Mesenchymal stem cell (in vitro differentiated cells and primary cell): ENCODE measurements at places on chromosomes 1 and 21.
A peak's percentile ranks its signal among the peaks of the same experiment; 100 is the strongest.

DNA sequence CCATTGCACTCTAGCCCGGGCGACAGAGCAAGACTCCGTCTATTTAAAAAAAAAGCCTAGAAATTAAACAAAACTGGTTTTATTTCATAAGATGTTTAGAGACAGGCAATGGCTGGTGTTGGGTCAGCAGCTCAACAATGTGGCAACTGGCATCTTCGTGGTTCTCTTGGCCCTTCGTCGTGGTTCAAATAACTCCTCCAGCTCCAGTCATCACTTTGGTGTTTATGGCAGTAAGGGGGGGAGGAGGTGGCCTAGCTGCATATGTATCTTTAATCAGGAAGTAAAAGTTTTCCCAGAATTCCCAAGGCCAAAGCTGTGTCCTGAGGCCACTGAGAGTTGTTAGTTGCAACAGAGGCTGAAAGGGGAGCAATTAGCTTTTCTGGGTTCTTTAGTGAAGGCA, 13.0 kb upstream of the LTN1 start:
- no peak for DNase-seq

GRCh38 chr1:96968983-96969382, 247.4 kb downstream of the PTBP2 start:
- DNase-seq = no peak

GRCh38 chr1:182211386-182211785, 149.9 kb upstream of the ZNF648 start:
- no peak for DNase-seq

- no peak for DNase-seq
Observed at GRCh38 chr1:10597492-10598388, 123.0 kb downstream of the PEX14 start.

GRCh38 chr1:14946684-14947238, 206.8 kb upstream of the TMEM51 start:
- peak; percentile 84 for DNase-seq

DNA sequence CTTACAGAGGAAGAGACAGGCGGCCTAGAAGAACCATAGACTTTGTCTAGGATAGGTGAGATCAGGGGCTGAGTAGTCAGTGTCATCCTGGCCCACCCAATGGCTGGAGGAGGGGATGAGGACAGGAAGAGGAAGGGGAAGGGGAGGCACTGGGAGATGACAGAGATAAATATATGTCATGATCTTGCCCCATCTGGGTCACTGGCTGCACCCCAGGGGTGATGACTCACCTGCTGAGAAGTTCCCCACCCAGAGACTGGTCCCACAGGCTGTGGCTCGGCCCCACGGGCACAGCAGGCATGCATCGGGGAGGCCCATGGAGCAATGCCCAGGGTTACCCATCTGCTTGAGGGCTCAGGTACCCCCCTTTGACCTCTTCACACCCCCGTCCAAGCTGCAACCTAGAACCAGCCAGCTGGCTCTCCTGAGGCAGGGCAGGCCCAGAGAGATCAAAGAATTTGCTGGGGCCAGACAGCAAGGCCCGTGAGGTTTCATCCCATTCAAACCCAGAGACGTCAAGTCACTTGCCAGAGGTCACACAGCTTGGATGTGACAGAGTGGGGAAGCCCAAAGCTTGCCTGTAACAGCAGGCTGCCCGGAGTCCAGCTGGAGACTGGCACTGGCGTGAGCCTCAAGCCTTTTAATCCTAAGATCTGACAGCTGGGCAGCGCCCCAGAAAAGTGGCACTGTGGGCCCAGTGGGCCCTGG, 34.7 kb upstream of the CASZ1 start:
- no peak for DNase-seq

DNA sequence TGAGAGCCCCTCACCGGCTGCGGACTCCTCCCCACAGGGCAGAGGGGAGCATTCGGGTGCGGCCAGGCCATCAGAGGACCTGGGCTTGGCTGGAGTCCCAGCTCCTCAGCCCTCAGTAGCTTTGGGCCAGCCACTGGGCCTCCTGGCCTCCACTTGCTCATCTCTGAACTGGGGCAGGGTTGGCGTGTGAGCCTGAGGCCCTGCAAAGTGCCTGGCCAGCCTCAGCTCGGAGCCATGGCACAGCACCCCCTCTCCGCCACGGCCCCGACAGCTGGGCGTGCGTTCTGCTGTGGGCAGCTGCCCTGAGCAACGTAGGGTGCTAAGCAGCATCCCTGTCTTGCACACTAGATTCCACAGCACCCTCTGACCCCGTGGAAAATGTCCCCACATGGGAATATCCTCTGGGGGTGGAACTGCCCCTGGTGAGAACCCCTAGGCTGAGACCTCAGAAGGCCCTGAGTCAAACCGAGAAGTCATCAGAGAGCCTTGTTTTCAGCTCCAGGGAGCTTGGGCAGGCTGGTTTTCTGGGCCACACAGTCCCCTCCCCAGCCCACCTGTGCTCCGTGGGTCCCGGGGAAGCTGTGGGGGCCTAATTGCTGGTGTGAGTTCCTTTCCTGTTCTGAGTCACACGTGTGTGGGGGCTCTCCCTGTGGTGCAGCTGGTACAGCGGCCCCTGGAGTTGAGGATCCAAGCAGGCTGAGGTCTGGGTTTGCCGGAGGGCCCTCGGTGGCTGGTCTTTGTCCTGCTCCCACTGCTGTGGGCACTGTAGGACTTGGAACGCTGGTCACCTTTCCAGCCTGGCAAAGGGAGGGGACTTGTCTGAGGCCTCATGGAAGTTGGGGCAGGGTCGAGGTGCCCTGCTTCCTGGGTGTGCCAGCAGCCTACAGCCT, 24.5 kb downstream of the TP73 start:
- DNase-seq = no peak

GRCh38 chr1:235624721-235625333, 24.8 kb downstream of the GNG4 start:
- peak; percentile 69 for DNase-seq

- peak; percentile 93 for DNase-seq
Observed at GRCh38 chr1:85862456-85862855, 154.2 kb upstream of the ZNHIT6 start.

GRCh38 chr1:93573940-93574469, 107.6 kb downstream of the BCAR3 start:
- no peak for DNase-seq

DNA sequence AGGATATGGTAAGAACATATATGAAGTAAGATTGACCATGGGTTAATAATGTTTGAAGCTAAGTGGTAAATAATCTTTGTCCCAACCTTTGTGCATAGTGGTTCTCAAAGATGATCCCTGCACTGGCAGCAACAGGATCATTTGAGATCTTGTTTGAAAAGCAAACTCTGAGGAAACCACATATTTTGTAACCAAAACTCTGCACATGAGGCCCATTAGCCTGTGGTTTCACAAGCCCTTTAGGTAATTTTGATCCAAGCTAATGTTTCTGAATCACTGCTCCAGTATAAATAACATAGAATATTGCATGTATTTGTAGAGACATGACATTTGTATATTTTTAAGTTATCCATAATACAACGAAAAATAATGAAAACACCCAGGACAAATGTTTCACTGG, 147.9 kb upstream of the RGS18 start:
- peak; percentile 56 for DNase-seq

DNA sequence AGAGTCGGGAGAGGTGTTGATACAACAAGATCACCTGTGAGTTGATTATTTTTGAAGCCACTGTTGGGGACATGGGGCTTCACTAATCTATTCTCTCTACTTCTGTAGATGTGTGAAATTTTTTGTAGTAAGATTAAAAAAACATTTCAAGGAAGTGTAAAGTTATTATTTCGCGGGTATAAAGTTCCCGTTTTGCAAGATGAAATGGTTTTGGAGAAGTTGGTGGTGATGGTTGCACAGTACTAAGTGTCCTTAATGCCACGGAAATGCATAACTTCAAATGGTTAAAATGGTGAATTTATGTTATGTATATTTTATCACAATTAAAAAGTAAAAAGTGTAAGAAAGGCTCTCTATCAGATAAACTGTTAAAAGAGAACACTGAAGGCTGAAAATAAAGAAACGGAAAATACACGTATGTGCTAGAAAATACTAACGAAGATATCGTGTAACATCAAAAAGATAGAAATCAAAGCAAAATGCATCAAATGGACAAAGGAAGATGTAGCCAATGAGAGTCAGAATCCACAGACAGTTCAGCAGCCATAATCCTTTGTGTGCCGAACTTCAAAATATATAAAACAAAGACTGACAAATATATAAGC, 2.9 kb upstream of the ITGB2 start:
- DNase-seq = no peak

- no peak for DNase-seq
Observed at GRCh38 chr21:42607525-42608102, 45.8 kb upstream of the PDE9A start.

- DNase-seq = no peak
Observed at GRCh38 chr1:43766818-43767525, 59.6 kb downstream of the ST3GAL3 start.

DNA sequence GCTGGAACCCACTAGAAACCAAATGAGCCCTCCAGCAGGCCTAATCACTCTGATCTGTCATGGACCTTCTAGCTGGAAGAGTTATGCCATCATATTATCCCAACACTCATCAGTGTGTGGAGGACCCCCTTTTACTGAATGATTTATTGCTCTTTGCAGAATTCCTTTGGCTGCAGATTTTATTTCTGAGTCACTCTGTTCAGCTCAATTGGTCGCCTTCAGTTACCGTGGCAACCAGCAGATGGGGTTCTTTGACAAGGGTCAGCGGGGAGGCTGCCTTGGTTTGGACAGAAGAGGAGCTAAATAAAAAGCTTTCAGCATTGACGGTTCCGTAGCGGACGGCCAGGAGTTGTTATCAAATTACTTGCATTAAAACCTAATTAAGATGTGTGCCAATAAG, 220.1 kb downstream of the SDCCAG8 start:
- DNase-seq = peak; percentile 63

- no peak for DNase-seq
Observed at GRCh38 chr1:162552684-162553252, 8.8 kb upstream of the UAP1 start.

DNA sequence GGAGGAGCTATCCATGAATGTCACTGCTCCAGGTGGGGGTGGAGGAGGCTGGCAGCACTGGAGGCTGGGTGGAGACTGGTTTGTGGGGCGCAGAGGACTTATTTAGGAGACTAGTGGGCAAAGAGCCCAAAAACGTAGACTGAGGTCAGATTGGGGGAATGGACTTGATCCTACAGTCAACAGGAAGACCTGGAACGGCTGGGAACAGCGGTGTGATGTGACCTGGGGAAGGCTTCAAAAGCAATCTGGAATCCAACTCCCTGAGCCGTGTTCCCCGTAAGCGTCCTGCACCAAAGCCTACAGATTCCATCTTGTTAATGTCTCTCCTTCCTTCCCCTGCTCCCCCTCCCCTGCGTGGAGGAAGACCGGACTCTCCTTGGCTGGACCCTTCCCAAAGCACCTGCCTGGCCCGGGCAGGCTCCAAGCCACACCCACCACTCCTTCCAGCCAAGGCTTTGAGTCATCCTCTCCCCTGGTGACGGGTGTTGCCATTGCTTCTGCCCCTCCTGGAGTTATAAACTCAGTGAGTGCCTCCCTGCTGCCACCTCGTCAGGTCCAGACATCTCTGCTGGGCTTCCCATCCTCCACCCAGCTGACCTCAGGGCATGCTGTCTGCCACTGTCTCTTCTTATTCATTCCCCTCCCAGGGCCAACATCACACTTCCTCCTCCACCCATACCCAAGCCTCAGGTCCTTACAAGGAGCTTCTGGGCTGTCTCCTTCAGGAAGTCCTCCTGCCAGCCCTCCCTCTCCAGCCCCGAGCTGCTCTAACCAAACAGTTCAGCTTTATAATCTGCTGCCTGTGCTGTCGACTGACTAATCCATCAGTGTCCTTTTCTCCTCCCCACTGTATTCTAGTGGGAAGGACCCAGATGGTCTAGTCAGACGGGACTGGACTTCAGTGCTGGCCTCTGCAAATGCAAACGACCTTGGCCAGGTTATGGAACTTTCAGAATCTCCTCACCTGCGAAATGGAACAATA, 1.6 kb upstream of the CLSTN1 start:
- peak; percentile 63 for DNase-seq

GRCh38 chr21:33966324-33966949, 50.8 kb upstream of the ATP5PO start:
- DNase-seq = no peak

DNA sequence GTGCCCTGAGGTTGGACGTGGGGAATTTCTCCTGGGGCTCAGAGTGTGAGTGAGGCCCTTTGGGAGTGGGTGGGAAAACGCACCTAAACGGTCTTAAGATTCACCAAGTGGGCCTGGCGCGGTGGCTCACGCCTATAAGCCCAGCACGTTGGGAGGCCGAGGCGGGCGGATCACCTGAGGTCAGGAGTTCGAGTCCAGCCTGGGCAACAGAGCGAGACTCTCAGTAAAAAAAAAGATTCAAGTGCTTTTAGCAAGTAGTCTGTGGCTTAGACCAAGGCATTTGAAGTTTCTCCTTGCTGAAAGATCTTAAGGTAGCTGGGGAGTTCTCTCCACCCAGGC, 1.4 kb downstream of the RPS8 start:
- no peak for DNase-seq

- no peak for DNase-seq
Observed at GRCh38 chr1:230114237-230114651, 47.2 kb downstream of the GALNT2 start.

GRCh38 chr21:25733859-25734653, 648 bp downstream of the ATP5PF start:
- peak; percentile 61 for DNase-seq

- no peak for DNase-seq
Observed at GRCh38 chr1:28365864-28366263, 3.7 kb upstream of the PHACTR4 start.

DNA sequence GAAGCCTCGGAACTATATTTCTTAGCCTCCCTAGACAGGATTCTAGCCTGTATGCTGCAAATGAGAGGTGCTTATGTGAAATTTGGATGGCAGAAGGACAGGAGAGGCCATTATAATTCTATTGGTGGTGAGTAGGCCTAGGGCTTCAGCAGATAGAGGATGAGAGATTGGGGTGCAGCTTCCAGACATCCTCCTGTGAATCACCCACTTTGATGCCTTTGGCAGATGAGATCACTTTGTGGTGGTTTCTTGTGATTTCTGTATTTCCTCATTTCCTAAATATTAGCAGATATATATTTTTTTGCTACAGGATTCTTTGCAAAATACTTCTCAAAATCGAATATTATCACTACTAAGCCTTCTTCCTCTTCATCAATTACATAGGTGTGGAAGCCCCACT, 37.3 kb downstream of the MFSD2A start:
- no peak for DNase-seq

- DNase-seq = peak; percentile 84
Observed at GRCh38 chr1:44947063-44947773, 39.2 kb downstream of the EIF2B3 start.

GRCh38 chr1:156419854-156420204, 50.8 kb downstream of the RHBG start:
- DNase-seq = no peak

GRCh38 chr1:235776396-235776795, 90.3 kb downstream of the LYST start:
- DNase-seq = no peak

DNA sequence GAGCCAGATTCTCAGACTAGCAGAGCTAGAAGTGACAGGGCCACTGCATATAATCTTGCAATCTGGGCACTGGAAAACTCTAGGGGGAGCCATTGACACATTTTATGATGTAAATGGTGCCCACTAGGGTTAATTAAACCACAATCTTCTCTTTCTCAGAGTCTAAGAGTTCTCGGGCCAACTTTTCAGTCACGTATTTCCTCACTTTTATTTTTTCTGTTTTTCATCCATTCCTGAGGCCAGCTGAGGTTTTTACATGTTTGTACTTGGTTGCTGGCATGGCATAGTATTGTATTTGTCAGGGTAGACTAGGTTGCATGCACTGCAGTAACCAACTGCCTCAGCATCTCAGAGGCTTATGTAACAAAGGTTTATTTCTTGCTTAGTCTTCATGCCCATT, 138.2 kb downstream of the ZNF326 start:
- peak; percentile 10 for DNase-seq

- DNase-seq = no peak
Observed at GRCh38 chr1:40451238-40451585, 936 bp downstream of the ZFP69B start.
